ENCODE measurements at places on chromosomes 1 and 21.

DNA sequence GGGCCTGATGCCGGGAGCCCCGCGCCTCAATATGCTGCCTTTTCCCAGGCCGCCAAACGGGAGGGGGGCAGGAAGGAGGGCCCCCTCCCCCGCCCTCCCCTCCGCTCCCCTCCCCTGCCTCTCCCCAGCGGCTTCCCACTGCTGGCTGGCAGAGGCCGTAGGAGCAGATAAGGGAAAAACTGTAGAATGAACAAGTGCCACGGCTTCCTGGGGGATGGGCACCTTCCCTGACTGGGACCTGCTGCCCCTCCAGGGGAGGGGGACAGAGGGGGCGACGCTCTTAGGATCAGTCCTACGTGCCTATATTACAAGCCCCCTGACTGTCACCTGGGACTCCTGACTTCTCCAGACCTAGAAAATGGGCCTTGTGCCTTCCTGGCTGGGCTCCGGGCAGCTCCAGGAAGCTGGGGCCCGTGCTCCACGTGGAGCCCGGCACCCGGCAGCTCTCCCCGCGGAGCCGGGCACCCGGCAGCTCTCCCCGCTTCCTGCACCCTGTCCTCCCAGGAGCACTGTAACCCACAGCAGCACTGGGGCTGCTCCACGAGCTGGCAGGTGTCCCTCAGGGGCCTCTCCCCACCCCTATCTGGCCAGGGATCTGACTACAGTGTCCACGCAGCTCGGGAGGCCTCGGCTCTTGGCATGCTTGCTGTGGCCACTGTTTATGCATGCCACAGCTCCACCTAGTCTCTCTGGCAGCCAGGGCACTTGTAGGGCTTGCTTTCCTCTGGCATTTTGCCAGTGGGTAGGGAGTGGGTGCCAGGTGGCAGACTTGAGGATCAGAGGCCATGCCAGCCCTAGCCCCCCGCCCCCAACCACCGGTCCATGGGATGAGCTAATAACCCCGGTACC, 674 bp upstream of the HES5 start:
- no peak for DNase-seq

DNA sequence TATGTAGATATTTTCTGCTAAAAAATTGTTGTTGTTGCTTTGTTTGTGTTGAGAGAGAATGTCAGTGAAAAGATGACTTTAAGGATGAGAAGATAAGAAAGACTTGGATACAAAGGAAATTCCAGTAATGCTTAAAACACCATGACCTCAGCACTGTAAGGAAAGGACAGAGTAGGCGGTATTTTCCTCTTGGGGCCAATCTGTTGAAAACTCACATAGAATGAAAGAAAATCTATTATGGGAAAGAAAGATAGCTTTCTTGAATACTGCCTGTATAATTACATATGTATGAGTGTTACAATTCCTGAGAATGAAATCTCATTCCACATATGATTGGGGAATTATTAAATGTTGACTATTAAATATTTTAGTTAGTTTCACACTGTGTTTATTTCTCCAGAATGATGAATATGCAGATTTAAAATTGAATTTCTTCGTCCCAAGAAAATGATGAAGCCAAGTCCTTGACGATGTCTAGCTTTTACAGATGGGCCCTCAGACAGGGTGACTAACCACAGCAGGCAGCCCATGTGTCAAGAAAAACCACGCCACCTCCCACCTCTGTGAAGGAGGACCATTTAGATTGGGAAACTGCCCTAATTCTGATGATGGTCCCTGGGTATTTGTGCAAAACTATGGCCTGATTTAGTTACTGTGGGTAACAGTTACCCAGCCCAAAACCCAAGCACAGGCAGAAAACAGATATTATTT, 49.7 kb upstream of the LMO4 start:
- no peak for DNase-seq

DNA sequence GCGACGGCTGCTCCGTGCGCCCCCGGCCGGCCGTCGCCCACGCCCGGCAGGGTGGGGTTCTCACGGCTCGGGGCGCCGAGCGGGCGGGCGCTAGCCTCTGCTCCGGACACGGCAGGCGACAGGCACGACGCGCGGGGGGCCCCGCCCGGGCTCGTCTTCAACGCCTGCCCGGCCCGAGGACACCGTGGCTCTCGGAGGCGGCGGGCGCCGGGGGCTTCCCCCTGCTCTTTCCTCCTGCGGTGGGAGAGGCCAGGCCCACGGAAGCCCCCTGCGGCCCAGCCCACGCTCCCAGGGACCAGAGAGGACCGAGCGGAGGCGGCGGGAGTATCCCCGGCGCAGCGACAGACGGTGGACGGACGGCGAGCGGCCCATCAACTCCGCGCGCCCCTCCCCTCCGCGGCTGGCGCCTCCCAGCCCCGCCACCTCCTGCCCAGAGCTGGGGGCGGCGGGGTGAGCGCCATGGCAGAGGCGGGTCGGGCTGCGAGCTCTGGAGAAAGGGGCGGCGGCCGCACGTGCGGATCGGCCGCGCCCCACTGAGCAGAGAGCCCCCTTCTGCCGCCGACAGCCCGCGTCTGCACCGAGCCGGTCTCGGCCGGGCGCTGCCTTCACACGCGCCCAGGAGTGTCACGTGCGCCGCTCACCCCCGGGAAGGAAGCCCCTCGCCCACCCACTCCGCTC, at the start of the genes SHE and TDRD10:
Gene SHE, minus strand, starts transcription at position 347 of the 678 bp plus-strand sequence. CDS start 386 bp downstream, outside the sequence.
Gene TDRD10, plus strand, starts transcription at position 154 of the 678 bp plus-strand sequence. CDS start 4,685 bp downstream, outside the sequence.
- no peak for DNase-seq

- DNase-seq, result no peak
Measured at GRCh38 chr1:174890024-174890423, 109.7 kb upstream of the CACYBP start.

GRCh38 chr1:208880433-208881100, 636.4 kb upstream of the PLXNA2 start:
- no peak for DNase-seq

DNA sequence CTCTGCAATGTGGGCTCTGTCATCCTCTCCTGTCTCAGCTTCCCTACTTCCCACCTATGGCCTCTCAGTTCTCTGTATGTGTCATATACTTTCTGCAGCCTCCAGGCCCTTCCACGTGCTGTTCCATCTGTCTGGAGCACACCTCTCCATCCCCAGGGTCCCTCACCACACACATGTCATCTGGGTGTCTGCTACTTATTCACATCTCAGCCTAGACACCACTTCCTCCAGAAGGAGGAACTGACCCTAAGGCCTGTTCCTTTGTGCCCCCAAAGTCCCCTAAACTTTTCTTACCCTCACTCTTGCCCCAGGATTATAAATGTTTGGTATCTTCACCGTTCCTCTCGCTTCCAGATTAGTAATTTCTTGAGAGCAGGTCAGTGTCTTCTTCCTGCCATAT, 10.1 kb downstream of the LACTBL1 start:
- no peak for DNase-seq

GRCh38 chr1:21312407-21312992, 22.2 kb upstream of the ECE1 start:
- DNase-seq, result no peak

- no peak for DNase-seq
Measured at GRCh38 chr1:32336963-32337675, 1.1 kb upstream of the MARCKSL1 start.

DNA sequence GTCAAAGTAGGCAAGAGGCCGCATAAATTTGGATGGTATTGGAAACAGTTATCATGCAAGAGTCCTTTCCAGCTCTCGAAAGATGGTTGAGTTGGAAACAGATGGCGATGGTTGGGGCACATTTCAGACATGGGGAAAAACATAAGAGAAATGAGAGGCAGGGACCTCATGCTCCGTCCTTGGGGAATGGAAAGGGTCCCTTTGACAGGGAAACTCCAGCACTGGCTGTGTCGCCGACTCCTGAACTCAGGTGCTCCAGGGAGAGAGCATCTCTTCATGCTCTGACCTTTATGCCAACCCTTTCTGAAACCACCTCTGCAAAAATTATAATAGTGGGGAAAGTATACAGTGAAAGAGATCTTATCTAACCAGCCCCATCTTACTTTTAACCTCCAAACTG, 36.8 kb upstream of the COL6A2 start:
- DNase-seq, result no peak

DNA sequence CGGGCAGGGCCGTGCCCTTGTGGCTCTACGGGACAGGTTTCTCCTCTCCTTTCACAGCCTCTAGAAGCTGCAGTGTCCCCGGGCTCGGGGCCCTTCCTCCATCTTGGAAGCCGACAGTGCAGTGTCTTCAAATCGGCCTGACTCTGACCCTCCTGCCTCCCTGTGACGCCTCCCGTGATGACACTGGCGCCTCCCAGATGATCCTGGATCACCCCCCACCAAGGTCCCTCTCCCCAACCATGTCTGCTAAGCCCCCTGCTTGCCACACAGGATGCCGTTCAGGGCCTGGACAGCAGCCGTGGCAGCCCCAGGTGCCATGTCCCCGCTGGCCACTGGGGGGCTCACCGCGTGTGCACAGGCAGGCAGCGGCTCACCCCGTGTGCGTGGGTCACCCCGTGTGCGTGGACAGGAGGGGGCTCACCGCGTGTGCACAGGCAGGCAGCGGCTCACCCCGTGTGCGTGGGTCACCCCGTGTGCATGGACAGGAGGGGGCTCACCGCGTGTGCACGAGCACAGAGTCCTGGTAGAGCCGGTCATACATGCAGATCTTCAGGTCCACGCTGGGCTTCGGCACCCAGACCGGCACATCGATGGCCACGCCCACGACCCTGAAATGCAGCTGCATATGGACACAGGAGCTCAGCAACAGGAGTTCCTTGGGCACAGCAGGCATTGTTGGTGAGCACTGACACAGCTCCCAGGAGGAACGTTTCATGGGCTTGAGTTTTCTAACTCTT, 24.9 kb upstream of the TMEM52 start:
- DNase-seq, result no peak

GRCh38 chr1:19209439-19209989, 552 bp downstream of the UBR4 start:
- no peak for DNase-seq

GRCh38 chr1:241269116-241269515, 87.9 kb downstream of the RGS7 start:
- no peak for DNase-seq

All from brain pericyte (primary cell).